ENCODE measurements at places on chromosomes 11 and 22. TPM values are rescaled to one million over a fixed set of nuclear protein-coding genes. Genes with fewer than 3 reads are reported as not detected.

The SESN3 gene
- total RNA-seq, result 50.6 TPM

The C11orf52 gene
- total RNA-seq, result not detected

The PSMA1 gene
- total RNA-seq, result 183 TPM

The IFITM1 gene
- total RNA-seq, result 1,306 TPM
